ENCODE measurements at places on chromosomes 11 and 22. TPM values are rescaled to one million over a fixed set of nuclear protein-coding genes. Genes with fewer than 3 reads are reported as not detected.

GRCh38 chr11:46364056-46364455 is 16.8 kb downstream of the DGKZ start:
- no peak for DNase-seq

GRCh38 chr11:124898711-124899110 is 1.0 kb upstream of the ROBO4 start:
- DNase-seq, result no peak

DNA sequence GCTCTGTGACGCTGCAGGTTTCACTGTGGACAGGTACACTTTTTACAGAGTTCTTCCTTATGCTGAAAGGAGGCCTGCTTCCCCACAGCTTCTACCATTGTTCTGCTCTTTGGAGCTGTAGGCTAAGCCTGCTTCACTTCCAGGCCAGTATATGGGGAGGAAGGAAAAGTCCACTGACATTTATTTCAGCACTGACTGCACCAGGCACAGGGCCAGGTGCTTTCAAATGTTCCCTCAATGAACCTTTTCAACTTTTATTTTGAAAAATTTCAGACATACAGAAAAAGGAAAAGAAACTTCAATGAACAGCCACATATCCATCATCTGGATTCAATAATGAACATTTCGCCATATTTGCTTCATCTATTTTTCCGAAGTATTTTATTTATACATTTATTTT is 22.0 kb downstream of the POU2F3 start:
- DNase-seq, result no peak

- DNase-seq, result peak; percentile 60
Measured at GRCh38 chr11:129374081-129374992, 1.3 kb upstream of the BARX2 start.

- DNase-seq, result no peak
Measured at GRCh38 chr11:32426192-32426591, 9.1 kb downstream of the WT1 start.

The OR52N4 gene
- total RNA-seq, result not detected
